NCI-H1436 treated with DMSO at 0.1 percent for 48 hours (cell line): ENCODE measurements at places on chromosomes 6 and 20.

GRCh38 chr6:96899451-96899998 is 1.8 kb upstream of the NDUFAF4 start:
- no peak for DNase-seq

- no peak for DNase-seq
Measured at GRCh38 chr6:15152700-15153099, 93.2 kb upstream of the JARID2 start.

DNA sequence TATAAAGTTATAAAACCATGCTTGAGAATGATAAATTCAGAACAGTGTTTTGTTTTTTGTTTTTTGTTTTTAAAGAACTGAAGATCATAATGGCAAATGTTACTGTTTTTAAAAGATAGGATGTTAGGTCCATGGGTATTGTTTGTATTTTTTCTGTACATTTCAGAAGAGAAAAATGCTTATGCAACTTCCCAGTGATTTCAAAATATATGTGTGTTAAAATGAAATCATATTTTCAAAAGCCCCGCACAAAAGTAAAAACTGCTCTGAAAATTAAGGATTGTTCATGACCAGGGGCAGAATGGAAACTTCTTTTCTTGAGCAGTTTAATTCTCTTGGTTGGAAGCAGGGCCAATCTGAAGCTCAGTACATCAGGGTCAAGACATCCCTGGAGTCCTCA is 109.2 kb upstream of the SIRPG start:
- no peak for DNase-seq

DNA sequence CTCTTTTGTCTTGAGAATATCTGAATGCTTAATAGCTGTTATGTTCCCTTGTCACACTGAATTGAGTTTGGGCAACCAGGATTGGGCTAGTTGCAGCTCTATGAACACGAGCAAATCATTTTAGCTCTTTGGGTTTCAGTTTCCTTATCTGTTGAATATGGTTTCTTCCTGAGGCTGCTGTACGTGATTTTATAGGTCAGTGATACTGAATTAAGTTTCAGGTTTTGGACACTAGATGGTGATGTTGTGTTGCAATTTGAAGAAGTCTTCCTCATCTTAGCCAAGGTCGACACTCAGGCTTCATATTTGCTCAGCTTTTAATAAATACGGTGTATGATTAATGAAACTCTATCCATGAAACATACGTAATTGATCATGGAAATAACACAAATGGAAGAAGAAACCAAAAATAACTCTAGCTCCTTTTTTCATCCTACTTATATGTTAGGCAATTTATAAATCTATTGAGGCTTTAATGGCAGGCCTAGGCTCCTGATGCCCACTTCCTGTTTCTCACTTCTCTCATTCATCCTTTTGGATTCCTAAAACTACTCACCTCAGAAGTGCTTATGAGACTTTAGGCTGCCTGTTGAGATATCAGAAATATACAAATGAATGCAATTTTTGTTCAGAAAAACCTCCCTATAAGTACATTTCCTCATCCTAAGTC is 354.1 kb upstream of the MAP3K7 start:
- DNase-seq: no peak
